Stimulated activated CD8-positive, alpha-beta memory T cell treated with anti-CD3 and anti-CD28 coated beads, Interleukin-4, amount 100 ng/mL, for 4 hours (primary cell): ENCODE measurements at places on chromosomes 1 and 21.

- no peak for DNase-seq
Measured at GRCh38 chr21:39564200-39564599, 48.5 kb upstream of the B3GALT5 start.

DNA sequence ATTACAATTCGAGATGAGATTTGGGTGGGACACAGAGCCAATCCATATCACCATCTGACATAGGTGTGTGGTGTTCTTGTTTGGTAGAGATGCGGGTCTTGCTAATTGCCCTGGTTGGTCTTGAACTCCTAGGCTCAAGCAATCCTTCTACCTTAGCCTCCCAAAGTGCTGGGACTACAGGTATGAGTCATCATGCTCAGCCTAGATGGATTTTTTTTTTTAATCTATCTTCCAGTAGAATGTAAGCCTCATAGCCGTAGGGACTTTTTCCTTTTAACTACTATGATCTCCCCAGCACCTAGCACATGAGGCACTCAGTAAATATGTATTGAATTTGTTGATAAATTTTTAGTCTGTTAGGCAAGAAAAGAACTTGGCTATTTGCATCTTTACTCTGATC lies 94.6 kb upstream of the TENT5C start:
- no peak for DNase-seq

GRCh38 chr1:183070923-183071618 lies 47.9 kb downstream of the LAMC1 start:
- no peak for DNase-seq

- no peak for DNase-seq
Measured at GRCh38 chr1:221206076-221206475, 326.8 kb downstream of the HLX start.

DNA sequence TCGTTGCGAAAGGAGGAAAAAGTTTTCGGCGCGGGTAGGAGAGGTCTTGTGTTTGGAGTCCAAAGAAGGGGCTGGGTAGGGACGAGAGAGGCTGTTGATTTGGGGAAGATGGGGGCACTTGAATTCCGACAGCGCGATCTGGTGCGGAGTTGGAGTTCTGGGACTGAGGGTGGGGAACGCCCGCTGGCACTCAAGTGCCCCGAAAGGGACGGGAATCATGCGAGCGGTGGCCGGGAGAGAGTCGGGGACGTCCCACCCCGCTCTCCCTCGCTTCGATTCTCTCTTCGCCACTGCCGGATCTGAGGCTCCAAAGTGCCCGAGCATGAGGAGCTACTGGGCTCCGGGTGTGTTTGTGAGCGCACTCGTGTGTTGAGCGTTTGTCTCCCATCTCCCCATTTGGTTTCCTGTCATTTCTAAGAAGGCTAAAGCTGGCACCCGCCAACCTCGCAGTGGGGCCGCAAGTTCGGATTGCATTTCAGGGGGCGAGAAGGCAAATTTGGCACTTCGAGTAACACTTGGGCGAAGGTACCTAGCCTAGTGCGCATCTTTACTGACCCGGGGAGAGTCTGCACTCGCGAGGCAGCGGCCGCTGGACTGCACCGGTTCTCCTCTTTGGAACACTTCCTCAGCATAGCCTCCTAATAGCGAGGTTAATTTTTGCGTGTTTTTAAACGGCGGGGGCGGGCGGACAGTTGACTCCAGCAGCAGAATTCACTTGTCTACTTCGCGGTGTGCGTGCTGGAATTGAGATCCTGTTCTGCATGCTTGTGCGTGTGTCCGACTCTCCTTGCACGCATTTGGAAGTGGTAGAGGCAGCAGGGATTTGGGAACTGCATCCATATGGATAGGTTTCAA lies 1.2 kb downstream of the CHRM3 start:
- DNase-seq, result no peak

GRCh38 chr1:206116191-206116872 lies 856 bp downstream of the AVPR1B start:
- no peak for DNase-seq
